Activated CD4-positive, alpha-beta memory T cell treated with anti-CD3 and anti-CD28 coated beads for 36 hours (primary cell): ENCODE measurements at places on chromosomes 2 and 18. TPM values are rescaled to one million over a fixed set of nuclear protein-coding genes. Genes with fewer than 3 reads are reported as not detected.

Gene C2orf81
- total RNA-seq: 2.4 TPM

Gene OTX1
- total RNA-seq: not detected

DNA sequence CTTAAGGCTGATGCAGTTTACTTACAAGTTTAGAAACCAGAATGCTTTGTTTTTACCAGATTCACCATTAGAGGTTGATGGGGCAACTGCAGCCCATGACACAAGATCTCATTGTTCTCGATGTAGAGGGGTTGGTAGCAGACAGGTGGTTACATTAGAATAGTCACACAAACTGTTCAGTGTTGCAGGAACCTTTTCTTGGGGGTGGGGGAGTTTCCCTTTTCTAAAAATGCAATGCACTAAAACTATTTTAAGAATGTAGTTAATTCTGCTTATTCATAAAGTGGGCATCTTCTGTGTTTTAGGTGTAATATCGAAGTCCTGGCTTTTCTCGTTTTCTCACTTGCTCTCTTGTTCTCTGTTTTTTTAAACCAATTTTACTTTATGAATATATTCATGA, 99.4 kb upstream of the IL1R2 start:
- no peak for DNase-seq

Gene SERPINB7
- total RNA-seq: not detected

Gene TWIST2
- not detected for total RNA-seq

DNA sequence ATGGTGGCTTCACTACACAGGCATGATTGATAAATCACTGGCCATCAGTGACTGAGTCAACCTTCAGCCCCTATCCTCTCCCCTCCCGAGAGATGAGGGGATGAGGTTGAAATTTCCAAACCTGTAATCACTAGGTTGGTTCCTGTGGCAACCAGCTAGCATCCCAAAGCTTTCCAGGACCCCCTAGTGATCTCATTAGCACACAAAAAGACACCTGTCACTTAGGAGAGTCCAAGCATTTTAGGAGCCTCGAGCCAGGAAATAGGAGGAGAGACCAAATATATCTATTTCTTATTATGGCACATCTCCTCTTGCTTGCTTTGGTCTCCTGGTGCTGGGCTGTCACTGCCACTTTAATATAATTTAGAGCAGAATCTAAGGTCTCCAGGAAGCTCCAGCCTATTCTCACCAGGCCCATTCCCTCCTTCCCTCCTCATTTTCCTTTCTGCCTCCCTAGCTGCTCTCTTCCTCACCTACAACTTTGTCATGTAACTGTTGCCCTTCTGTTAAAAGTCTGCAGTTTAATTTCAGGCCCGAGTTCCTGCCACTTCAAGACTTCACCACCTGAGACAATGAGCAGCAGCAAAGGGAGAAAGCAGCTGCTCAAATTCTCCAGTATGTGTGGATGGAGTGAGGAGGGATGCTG, 33.2 kb upstream of the NAB1 start:
- no peak for DNase-seq

DNA sequence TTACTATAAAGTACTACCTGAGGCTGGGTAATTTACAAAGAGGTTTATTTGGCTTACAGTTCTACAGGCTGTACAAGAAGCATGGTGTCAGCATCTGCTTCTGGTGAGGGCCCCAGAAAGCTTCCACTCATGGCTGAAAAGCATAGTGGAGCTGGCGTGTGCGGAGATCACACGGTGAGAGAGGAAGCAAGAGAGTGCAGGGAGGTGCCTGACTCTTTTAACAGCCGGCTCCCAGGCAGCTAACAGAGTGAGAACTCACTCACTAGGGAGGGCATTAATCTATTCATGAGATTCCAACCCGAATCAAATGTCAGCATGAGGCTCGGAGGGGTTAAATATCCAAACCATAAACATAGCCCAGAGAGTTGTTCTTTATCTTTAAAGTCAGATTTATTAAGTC, 117.3 kb downstream of the LDLRAD4 start:
- DNase-seq: no peak

DNA sequence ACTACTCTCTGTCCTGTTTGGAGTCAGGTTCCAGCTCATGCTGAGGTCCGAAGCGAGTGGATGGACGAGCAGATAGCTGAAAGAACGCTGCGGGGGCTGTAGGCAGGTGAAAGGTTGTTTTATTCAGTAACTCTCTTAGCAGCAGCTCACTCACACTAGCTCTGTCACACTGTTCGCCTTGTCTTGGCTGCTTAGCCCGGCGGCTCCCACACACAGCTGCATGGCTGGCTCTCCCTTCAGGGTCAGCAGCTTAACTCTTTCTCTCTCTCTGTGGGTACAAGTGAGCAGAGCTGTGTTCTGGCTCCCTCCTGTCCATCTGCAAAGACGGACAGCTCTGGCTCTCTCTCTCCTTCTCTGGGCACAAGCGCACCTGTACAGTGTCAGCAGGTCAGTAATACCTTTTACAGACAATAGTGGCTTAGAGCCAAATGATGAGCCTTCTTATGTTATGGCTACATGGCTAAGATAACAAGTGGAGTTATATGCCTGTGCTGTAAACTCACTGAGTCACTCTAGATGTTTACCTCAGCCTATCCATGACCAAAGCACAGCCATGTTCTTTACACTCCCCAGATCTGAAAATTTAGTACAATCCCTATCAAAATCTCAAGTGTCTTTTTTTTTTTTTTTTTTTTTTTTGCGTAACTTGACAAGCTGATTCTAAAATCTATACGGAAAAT, 149.3 kb downstream of the GALNT1 start:
- no peak for DNase-seq

DNA sequence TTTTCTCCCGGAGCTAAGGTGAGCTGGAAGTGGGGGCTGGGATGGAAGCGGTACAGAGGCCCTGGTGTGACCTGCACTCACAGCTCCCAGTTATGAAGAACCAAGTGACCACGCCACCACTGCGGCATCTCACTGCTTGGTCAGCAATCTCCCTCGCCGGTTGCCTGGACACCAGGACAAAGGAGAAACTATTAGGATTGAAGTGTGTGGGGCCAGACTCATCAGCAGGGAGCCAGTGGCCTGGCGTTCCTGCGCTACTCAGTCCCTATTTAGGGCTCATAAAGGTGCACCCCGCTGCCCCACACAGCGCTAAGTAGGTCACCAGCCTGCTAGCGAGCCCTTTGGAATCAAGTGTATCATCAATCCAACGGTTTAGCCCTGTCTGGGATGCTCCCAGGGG, 82.9 kb downstream of the ZCCHC2 start:
- DNase-seq: no peak
